HCT116 (cell line): ENCODE measurements at places on chromosomes 16 and 17.

GRCh38 chr17:69864462-69864861, 210.6 kb upstream of the KCNJ16 start:
- no peak for DNase-seq

- DNase-seq = no peak
These were observed 145.6 kb downstream of the AATF start for GRCh38 chr17:37094391-37094790.

- DNase-seq = no peak
These were observed 59.3 kb upstream of the BRD7 start for GRCh38 chr16:50428116-50428515.

DNA sequence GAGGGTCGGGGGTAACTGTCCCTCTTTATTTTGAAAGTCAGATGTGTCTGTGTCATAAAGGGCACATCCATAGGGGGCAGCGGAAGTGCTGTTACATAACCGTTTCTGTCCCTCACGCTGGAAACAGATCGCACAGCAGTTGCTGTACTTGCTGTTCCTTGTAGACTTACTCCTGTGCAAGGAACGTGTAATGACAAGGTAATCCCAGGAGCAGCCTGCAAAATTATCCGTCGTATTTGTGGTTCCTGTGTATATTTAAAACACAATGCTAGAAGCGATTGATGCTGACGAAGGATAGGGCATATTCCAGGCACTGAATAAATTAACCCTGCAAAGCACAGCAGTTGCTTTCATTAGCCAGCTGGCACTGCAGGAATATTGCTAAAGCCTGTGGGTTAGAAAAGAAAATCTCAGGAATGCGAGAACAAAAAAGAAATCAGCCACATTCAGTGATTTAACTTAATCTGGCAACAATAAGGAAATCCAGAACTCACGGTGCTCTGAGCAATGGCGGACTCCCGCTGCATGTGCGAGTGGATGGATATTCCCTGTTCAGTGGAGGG, 76.2 kb downstream of the SPECC1 start:
- no peak for DNase-seq

DNA sequence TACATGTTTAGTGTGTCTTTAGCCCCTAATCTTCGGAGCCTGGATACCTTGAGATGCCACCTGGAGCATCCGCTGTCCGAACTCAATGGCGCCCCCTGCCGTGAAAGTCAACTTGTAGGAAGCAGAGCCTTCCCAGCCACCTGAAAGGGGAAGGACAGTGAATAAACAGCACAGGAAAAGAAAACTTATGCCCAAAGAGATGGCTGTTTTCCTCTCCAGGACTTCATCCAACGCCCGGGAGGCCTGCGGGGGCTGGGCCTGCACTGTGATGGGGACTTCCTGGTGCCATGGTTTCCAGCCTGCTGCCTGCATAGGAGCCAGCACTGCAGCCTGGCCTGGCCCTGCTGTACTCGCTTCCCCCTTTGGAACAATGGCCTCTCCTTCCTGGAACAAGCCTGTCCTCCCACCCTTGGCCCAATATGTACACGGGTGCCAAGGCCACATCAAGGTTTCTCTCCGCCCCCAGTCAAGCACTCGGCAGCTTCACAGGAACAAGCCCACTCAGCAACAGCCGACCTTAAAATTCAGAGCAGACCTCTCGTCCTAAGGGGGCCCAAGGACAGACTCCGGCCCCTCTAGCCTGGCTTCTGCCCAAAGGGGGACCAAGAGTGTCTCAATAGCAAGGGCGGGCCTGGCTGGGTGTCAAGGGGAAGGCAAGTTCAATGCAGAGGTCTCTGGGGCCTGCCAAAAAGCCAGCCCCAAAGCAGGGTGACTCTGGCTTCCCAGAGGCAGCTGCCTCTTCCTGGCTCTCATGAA, 4.5 kb upstream of the UNC13D start:
- DNase-seq = peak; percentile 64

DNA sequence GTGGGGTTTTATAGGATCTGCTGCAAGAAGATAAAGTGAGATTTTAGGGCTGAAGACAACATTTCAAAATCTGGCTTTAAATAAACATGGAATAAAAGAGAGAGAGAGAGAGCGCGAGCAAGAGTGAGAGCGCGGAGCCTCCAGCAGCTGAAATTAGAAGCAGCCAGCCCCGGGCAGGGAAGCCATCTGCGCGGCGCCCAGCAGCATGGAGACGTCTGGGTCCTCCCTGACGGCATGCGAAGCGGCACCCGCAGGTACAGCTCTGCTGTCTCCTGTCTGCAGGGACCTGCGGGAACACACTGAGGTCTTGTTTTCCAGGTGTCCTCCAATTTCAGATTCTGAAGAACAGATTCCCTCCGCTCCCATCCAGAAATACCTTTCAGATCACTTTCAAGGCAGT, 7.9 kb upstream of the BAIAP2 start:
- no peak for DNase-seq

DNA sequence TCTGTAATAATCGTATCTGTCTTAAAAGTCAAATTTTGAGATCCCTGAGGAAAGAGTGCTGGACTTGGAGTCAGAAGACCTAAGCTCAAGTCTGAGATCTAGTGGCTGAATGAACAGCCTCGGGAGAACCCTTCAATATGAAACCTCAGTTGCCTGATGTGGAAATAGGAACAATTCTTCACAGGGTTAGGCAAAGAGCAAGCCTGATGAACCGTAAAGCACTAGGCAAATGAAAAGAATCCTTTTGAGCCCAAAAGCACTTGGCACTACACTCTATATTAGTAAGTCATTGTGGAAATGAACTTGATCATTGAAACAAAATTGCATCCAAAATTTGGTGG, 20.2 kb downstream of the TXNDC11 start:
- no peak for DNase-seq

DNA sequence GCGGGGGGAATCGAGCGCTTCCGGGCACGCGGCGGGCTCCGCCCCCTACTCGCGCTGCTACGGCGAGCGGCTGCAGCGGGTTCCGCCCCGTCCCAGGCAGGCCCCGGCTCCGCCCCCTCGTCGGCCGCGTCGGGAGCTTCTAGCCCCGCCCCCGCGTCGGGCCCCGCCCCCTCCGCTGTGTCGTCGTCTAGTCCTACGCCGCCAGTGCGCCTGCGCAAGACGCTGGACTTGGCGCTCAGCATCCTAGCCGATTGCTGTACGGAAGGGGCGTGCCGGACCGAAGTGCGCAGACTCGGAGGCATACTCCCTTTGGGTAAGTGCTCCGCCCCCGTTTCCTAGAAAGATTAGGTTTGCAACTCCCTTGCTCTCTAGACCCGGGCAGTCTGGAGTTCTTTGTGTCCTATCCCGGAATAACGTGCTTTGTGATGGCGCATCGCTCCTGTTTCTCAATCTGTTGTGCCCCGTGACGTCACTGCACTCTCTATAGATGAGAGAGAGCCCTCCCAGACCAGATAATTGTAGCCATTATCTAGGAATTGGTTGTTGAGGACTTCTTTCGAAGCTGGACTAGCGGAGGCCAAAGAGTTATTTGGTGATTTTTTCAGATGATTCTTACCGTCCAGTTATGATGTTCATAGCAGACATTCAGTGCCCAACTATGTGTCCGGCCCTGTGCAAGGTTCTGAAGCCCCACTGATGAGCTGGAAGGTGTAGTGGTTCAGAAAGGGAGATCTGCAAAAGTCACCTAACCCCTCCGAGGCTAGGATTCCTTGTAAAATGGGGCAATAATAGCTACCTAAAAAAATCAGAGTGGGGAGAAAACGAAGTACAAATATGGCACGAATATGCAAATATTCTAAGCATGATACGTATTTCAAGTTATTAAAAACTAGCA, 633 bp downstream of the ARMC5 start:
- DNase-seq = peak; percentile 98

- DNase-seq = no peak
These were observed 13.8 kb downstream of the SMIM5 start for GRCh38 chr17:75647061-75647460.

- no peak for DNase-seq
These were observed 2.7 kb upstream of the CCDC57 start for GRCh38 chr17:82215095-82215971.

DNA sequence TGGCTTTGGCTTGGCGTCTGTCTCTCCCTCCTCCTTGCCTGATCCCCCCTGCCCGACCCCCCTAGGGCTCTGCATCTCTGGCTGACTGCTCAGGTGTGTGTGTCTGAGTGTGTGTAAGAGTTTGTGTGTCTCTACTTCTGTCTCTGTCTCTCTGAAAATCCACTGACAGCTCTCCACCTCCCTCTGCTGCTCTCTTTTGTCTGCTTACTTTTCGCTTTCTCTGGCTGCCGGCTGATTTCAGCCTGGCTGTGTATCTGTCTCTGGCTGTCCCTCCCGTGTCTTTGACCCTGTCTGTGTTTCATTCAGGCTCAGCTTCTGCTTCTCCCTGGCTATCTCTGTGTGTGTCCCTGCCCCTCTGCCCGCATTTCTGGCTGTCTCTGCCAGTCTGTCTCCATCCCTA, 3.8 kb upstream of the SPEM1 start:
- no peak for DNase-seq

DNA sequence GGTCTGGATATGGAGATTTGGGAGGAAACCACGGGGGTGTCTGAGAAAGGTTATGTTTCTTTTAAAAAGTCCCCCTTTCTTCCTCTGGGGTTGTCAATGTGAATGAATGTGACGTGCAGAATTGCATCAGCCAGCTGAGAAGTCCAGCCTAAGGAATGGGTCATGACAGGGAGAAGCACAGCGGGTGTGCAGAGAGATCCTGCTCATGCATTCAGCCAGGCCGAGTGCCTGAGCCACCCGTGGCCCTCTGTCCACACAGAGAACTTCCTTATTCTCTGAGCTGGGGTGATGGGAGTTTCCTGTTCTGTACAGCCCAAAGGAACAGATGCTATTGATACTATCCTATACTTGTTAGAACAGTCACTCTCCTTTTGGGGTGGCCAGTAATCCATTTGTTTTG, 117.9 kb downstream of the CPPED1 start:
- DNase-seq = no peak

DNA sequence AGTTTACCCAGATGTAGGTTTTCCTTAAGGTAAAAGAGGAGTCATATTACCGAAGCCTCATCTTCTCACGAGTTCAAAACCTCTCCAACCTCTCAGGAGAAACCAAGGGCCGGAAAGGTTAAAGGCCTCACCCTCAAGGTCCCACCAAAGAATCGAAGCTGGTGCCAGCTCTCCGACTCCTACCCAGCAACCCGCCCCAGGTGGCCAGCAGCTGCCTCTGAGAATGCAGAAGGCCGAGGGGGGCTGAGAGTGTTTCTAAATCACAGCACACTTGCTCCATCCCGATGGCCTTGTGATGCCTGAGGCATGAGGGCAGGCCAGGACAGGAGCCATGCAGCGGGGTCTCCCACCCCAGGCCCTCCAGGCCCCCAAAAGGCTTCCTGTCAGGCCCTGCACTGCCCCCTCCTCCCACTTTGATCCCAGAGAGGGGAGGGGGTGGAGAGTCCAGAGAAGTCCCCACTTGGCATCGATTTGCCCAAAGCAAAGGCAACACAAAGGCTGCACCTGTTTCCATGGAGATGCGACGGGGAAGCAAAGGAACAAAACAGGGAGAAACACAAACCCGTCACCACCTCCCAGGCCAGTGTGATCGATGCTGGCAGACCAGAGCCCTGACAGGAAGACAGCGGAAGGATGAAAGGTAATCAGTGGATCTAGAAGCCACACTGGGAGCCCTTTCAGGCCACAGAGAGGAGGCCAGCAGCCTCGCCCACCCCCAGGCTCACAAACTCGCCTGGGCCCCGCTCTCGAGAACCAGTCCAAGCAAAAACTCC, 39.0 kb downstream of the CUEDC1 start:
- no peak for DNase-seq

GRCh38 chr16:57797526-57798266, 4.6 kb downstream of the KIFC3 start:
- DNase-seq = no peak

- DNase-seq = peak; percentile 3
These were observed 25.0 kb upstream of the C16orf78 start for GRCh38 chr16:49348408-49349176.

DNA sequence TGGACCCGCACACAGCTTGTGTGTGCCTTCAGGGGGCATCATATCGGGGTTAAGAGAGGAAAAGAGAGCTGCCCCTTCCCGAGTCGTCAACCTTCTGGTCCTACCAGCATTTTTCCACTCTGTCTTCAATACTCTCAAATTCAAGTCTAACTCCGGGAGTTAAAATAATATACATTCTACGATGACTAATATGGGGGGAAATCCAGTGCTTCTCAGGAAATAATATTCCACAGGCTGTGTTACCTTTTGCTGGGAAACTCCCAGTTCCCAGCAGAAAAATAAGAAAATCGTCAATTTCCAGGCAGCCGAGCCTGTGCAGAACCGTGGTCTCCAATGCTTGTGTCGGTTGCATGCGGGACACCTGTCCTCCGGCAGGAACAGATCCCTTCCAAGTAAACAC, 105.0 kb upstream of the FOXF1 start:
- no peak for DNase-seq

DNA sequence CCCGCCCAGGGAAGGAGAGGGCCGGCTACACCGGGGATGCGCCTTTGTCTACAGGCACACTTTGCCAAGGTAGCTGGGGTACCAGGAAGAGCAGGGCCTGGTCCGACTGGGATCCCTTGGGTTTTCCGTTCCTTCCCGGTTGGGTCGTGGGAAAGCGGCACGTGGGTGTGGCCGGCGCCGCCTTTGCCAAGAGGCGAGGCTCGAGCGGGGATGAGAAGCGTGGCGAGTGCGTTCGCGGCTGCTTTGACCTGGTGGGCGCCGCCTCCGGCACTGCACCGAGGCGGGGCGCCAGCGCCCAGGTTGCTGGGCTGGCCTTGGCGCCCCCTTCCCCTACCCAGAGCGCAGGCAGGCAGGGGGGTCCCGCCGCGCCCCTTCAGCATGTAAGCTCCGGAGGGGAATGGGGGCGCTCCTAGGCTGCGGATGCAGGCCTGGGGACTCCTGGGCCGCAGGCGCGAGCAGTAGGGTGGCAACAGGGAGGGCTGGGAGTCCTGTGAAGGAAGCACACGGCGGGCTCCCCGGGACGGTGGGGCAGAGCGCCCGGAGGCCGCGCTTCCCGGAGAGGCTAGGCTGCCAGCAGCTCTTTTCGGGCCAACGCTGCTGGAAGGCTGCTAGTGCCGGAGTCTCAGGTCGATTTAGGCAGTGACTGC, 2.0 kb downstream of the HAS3 start:
- no peak for DNase-seq

GRCh38 chr17:8658810-8659209, 28.3 kb upstream of the MYH10 start:
- no peak for DNase-seq
